ENCODE measurements at places on chromosomes 7 and 10.

- no peak for DNase-seq
Observed at GRCh38 chr7:116451957-116452729, 47.4 kb upstream of the CAV2 start.

DNA sequence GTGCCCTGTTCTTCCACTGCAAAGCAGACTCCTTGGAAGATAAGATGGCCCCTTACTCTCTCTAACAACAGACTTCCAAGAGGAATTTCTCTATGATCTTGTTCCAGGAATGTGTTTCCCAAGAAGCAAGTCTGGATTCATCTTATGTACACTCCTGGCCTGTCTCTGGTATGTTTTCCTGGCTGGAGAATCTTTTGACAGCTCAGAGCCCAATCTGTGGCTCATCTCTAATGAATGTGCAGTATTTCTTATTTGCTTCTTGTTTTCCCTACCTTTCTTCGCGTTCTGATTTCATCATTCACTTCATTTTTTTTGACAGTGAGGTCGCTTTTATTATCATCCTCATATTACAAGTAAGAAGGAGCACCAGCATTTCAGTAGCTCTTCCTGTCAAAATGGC, 53.0 kb upstream of the PITRM1 start:
- no peak for DNase-seq

- no peak for DNase-seq
Observed at GRCh38 chr10:101812606-101813005, 5.6 kb downstream of the OGA start.

DNA sequence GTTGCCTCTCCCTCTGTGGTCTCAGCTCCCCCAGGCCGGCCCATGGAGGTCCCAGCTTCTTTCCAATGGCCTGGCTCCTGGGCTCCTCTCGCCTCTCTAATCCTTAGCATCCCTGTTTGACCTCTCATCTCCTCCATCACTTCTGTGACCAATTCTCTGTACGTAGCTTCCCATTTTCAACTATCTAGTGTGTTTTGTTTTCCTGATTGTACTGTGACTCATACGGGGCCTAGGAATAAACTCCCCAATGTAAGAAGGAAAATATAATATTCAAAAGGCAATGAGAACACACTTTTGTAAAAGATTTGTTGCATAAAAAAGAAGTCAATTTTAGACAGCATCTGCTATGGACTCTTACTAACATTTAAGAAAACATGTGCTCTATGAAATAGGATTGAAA, 90.3 kb downstream of the MKX start:
- no peak for DNase-seq

DNA sequence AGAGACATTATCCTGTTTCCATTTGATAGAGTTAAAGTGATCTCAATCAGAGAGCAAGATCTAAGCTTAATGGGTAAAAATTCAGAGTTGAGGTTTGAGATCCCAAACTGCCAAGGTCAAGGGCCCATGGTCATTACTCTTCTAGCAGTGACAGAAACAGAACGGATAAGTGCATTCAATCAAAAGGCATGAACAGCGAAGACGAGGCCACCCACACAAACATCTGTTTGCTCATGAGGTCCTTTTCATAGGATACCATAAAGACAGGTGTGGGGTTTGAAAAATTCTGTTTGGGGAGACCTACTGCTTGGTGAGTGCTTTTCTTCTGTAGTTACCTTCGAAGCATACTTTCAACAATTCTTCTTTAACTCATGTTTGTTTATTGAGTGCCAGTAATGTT, 58.3 kb downstream of the SEMA3C start:
- no peak for DNase-seq

GRCh38 chr10:117477961-117478670, 64.4 kb upstream of the EMX2 start:
- peak; percentile 17 for DNase-seq

DNA sequence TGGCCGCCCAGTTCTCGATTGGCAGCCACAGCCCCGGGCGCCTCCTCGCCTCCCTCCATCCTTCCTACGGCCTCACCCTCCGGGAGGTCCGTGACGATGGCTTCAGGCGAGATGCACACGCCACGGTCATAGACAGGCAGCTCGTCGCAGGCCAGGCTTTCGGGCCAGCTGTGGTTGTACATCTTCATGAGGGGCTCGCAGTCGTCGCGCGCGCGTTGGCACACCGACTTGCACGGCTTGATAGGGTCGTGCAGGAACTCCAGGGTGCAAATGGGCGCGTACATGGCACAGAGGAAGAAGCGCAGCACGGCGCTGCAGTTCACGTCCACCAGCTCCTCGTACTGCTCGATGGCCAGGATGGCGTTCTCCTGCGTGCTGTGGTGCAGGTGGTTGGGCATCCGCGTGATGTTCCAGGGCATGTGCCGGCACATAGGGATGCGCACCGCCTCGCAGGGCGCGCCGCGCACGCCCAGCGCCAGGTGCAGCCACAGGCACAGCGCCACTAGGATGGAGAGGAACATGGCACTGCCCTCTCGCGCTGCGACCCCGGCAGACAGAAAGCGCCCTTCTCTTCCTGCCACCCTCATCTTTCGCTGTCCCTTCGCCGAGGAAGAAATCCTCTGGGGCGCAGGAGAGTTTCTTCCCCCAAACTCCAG, 472 bp downstream of the SFRP4 start:
- no peak for DNase-seq

DNA sequence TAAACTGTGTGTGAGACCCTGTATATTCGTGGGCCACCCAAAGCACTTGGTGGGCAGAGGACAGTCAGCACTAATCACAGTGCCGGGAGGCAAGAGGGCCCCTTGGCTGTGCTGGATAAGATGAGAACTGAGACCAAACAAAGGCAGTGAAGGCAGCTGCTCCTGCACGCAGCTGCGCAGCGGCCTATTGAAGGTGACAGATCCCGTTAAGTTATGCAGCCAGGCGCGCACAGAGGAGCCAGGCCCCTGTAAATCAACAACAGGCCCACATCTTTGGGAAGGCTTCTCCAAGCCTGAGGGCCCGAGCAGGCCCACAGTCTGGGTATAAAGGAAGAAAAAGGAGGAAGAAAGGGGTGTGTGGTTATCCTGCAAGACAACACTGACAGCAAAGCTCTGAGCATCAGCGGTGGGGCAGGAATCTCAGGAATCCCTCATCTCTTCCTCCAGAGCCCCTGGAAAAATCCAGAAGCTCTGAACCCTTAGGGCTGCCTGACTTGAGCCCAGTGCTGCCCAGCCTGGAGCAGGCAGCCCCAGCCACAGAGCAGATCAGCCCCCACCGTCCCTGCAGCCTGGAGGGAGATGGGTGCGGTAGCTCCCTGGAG, 154.2 kb downstream of the ARHGAP12 start:
- DNase-seq: no peak

- DNase-seq: no peak
Observed at GRCh38 chr7:129100827-129101166, 43.7 kb upstream of the TSPAN33 start.

DNA sequence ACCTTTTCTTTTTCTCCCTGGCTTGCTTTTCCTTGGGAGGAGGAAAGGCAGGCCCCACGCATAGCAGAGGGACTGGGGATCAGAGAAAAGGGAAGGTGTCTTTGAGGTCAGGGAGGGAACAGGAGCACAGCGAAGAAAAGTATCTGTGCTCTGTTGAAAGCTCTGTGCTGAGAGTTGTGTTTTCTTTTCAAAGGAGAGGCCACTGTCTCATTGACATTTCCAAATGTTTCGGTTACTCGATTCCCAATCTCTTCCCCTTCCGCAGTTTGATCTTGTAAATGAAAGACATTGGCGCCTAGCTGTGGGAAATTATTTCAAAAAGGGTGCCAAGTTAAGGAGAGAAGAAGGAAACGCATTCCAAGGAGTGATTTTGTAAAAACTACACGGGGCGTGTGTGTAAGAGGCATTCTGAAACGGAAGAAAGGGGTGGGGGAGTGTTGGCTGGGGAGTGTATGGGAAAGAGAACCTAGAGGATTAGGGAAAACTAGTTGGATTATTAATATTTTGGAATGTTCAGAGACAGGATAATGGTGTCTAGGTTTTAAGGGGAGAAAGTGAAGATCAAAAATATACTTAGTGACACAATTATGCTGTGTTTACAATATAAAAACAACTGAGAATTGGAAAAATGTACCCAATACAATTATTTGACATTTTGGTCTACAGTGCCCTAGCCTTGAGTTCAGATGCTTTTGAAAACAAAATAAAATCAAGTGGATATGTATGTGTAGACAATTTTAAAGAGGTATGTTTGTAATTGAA, 708 bp downstream of the KLHDC10 start:
- no peak for DNase-seq

- DNase-seq: no peak
Observed at GRCh38 chr7:116614499-116615262, 57.3 kb upstream of the MET start.

GRCh38 chr7:158778471-158778870, 50.8 kb downstream of the ESYT2 start:
- DNase-seq: no peak

DNA sequence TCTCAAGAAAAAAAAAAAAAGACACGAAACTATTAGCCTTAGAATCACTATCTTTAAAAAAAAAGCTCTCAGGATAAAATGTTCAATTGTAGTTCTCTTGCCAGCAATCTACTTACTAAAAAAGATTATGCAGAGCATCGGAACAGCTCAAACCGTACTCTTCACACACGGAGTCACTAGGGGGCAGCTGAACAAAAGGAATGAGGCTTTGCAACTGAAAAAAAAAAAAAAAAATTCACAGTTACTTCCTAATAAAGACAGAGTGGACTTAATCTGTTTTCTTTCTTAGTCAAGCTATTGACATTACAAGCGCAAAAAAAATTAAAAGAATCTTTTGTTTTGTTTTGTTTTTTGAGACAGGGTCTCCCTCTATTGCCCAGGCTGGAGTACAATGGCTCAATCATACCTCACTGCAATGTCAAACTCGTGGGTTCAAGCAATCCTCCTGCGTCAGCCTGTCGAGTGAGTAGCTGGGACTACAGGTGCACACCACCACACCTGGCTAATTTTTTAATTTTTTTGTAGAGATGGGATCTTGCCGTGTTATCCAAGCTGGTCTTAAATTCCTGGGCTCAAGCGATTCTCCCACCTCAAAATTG, 11.5 kb downstream of the PMS2 start:
- peak; percentile 35 for DNase-seq

GRCh38 chr7:41918597-41918996, 215.7 kb upstream of the INHBA start:
- DNase-seq: no peak

DNA sequence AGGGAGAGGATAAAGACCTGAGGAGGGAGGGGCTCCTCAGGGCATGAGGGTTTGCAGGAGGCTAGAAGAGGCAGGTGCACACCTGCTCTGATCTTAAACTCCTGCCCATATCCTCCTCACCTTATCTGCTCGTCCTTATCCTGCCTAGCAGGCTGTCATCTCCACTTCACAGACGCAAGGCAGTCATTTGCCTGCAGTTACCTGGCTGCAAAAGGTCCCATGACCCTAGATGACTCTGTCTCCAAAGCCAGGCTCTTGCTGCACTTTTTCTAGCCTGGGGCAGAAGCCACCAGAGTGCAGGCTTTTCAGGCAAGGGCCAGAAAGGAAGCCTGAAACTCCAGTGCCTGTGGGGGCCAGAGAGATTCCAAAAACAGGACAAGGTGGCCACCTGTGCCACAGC, 1.7 kb upstream of the ZNF853 start:
- DNase-seq: no peak

GRCh38 chr10:113305871-113306270, 247.0 kb upstream of the HABP2 start:
- DNase-seq: no peak

DNA sequence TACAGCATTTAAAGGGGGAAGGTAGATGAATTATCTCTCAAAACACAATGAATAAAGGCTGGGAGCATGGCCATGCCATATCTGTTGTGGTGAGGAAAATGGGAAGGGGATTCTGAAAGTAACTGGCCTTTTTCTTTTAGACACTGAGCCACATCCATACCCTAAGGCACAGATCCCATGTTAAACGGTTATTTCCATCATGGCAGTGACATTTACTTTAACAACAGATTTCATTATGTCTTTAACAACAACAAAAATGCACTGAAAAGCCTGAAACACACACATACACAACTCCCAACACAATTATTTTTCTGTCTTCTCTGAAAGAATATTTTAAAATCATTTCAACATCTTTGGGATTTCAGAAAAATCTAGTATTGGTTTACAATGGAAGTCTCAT, 176.1 kb upstream of the FZD1 start:
- no peak for DNase-seq

DNA sequence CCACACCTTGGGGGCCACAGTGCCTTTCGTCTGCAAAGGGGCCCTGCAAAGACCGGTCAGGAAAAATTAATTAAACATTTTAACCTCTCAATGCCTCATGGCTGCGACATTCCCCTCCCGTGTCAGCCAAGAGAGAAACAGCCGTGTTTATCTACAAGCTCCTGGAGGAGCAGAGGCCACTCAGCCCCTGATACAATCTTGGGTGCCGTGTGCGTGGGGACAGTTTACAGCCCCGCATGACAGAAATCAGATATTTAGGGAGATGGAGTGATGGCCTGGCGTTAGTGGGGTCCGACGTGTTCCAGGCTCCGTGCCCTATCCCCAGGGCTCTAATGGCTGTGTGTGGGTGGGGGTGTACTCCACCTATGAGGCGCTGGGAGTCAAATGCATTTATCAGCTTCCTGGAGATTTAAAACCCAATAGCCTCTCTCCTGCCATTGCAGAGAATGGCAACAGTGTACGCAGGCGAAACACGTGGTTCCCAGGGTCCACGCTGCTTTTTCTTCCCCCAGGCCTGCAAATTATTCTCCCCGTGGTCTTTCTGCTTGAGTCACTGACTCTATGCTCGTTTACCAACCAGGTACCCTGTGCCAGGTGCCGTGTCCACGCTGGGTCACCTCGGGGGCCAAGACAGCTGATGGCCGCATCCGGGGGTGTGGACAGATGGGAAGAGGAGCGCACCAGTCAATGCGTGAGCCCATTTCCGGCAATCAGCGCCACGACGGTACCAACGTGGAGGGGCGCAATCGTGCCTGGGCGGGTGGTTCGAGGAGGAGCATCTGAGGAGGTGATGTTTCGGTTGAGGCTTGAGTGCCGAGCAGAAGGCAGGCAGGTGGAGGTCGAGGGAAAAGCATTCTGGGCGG, 26.6 kb upstream of the PSMG3 start:
- DNase-seq: no peak

Data from K562 (cell line).